Stimulated activated CD4-positive, alpha-beta T cell treated with anti-CD3 and anti-CD28 coated beads, TNF-alpha, amount 100 ng/mL, for 24 hours (primary cell): ENCODE measurements at places on chromosomes 1 and 21.

DNA sequence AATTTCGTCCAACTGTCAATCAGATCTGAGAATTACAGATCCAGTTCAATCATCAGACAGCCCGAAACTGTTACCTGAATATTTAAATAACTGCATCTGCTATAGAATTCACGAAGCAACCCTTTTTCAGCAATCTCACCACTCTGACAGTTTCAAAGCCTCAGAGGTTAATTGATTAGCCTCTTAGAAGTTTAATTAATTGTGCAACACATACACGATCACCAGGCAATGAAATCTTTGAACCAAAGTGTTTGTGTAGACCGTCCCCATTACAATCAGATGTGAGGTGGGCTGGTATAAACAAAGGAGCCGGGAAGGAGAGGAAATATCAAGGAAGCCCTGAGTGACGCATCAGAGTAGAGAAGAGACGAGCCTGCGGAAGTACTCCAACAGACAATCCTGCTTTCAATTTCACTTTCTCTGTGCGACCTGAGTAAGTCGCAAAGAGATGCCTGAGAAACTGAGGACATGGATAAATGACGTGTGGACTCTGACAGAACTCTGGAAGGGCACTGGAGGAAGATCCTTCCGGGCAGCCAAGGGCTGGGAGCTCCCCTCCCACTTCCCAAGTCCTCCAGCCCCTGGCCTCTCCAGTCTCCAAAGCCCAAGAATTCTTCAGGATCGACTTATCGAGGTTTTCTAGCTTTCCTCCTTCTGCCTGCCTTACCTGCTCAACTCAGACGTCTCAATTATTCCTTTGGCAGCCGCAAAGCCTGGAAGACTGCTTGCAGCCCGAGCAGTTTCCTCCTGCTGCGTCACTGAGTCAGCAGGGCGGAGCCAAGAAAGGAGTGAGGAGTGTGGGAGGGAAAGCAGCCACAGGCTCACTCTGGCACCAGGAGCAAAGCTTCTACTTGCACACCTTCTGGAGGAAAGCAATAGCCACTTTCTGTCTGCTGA, at the start of gene RNASEL:
Gene RNASEL (minus strand): TSS at position 757 of the 897 bp plus-strand sequence. CDS start 2,450 bp downstream, outside the sequence.
- peak; percentile 55 for DNase-seq

DNA sequence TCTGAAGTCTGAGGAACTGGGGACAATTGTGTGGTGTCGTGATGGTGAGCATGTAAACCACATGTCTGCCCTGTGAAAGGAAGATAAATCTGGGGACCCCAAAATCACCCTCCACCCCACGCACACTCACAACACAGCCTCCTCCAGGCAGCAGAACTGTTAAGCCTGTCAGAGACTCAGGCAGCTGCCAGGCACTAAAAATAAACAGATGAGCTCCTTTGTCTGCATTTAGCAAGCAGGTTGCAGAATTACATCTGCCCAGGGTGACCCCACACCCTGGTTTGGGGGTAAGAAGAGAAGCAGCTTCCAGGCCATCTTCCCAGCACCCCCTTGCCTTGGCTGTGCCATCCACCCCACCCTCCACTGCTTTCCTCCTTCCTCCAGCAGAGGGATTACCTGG, 119.1 kb upstream of the RUNX3 start:
- DNase-seq, result no peak

- peak; percentile 40 for DNase-seq
Measured at GRCh38 chr1:110235834-110236682, 25.9 kb downstream of the KCNC4 start.

DNA sequence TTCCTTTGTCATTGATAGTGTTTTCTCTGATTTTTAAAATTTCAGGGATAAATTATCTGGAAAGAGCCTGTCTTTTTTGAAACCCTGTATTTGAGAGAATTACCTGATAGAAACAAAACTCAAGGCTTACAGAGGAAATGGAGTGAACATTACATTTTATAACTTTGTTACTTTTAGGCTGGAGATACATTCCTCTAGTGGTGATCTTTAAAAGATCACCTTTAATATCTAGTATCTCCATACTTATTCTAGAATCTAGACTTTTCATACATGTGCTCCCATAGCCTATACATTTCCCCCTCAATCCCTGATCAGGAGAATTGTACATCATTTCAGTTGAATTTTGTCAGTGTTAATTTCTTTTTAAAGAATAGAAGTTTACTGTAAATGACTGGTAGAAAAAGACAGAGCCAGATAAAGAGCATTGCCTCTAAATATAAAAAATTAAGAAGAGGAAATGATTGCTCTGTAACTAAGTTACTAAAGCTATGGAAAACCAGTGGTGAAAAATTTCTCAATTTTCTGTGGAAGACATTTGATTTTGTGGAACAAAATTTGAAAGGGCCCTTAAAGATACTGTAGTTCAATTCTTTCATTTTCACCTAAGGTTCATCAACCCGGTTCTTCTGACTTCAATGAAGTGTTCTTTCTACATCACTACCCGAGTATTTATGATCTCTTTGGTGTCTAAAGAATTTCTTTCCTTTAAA, 33.7 kb downstream of the RASAL2 start:
- DNase-seq, result no peak

GRCh38 chr1:16644193-16644481, 22.6 kb downstream of the RNU1-3 start:
- no peak for DNase-seq

- no peak for DNase-seq
Measured at GRCh38 chr1:86085741-86086409, 70.7 kb downstream of the COL24A1 start.

- DNase-seq, result no peak
Measured at GRCh38 chr1:202462342-202463076, 114.0 kb downstream of the PPP1R12B start.

- DNase-seq, result peak; percentile 16
Measured at GRCh38 chr21:15063814-15064575, 805 bp downstream of the NRIP1 start.

DNA sequence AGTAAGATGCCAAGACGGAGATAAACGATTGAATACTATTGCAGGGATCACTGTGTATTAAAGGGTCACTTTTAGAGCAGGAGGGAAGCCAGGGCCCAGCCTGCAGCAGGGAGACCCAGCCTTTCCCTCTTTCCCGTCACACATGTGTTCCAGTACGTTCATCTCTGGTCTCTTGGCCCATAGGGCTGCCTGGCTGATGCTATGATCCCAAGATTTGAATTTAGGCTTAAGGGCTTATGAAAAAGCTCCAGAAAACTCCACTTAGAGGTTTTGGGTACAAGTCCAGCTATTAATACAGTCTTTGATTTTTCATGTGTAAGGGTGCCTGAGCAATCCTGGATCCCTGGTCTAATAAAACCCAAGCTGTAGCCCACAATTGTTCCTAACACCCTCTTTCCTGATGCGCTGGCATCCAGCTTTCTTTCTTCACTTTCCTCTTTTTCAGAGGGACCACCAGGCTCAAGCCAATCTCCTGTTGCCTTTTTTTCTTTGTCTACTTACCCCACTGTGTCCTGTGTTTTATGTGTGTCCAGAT, 359.6 kb upstream of the USP24 start:
- no peak for DNase-seq

- no peak for DNase-seq
Measured at GRCh38 chr1:16088996-16089395, 15.5 kb upstream of the FAM131C start.

DNA sequence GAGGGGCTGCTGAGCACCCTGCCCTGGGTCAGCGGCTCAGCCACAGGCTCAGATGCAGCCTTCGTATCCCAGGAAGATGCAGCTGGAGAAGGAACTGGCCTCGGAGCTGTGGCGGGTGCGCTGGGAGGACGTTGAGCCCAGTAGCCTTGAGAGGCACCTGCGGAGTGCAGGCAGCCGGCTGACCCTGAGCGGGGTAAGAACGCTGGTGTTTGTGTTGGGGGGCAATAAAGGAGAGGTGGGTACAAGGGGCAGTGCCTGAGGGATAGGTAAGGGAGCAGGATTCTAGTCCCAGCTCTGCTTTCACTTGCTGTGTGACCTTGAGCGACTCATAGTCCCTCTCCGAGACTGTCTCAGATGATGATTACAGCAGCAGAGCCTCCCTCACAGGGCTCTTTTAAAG, 6.4 kb downstream of the NPR1 start:
- no peak for DNase-seq

DNA sequence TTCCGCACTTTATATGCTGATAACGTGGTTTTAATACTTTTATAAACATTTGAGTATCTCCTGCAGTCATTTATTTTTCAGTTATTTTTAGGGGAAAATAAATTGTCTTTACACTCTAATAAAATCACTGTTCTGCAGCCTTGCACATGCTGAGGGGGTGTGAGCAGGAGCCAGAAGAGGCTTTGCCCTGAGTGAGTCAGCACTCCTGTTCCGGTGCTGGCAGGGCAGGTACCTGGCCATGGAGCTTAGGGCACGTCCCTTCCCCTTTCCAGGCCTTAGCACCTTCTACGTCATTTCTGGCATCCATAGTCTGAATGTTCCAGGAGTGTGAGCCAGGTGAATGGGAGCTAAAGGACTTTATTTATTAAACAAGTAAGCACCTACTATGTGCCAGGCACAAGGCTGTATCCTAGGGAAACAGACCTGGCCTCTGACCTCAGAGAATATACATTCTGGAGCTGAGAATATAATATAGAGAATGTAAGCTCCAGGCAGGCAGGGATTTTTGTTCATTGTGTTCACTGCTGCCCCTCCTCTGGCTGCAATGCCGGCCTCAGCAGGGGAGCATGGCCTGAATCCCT, 402.9 kb downstream of the PTPRU start:
- no peak for DNase-seq

DNA sequence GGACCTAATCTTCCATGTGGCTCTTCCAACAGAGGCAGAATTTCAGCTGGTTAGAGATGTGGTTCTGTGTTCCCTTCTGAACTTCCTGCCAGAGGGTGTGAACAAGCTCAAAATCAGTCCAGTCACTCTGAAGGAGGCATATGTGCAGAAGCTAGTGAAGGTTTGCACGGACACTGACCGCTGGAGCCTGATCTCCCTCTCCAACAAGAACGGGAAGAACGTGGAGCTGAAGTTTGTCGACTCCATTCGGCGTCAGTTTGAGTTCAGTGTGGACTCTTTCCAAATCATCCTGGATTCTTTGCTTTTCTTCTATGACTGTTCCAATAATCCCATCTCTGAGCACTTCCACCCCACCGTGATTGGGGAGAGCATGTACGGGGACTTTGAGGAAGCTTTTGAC, 17.3 kb downstream of the TENT5C start:
- DNase-seq, result no peak

GRCh38 chr21:35843911-35844667, 216.2 kb downstream of the SETD4 start:
- no peak for DNase-seq

DNA sequence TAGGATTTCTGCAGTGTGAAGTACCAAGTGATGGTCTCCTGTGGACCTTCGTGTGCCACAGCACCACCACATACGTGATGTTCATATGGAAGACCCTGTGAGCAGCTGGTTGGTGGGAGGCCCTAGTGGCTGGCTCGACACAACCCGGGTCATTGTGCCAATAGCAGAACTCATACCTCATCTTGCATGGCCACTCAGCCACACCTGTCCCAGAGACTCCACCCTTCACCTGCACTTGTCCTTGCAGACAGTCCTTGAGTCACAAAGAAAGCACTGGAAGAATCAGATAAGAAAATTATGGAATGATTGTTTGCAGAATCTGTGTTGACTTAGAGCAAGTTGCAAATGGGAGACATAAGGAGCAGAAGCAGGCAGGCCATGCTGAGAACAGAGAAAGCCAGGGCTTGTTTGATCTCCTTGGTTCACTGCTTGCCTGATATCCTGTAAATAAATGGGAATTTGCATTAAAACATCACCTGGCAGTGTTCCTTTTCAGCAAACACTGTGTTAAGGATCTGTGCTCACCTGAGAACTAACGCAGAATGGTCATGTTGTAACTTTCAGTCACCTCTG, 307.7 kb downstream of the SIPA1L2 start:
- DNase-seq, result no peak

- DNase-seq, result no peak
Measured at GRCh38 chr1:18091660-18092446, 15.7 kb upstream of the IGSF21 start.

- no peak for DNase-seq
Measured at GRCh38 chr1:88327391-88328267, 356.4 kb upstream of the PKN2 start.

- no peak for DNase-seq
Measured at GRCh38 chr1:206744683-206745082, 25.9 kb upstream of the IL19 start.

DNA sequence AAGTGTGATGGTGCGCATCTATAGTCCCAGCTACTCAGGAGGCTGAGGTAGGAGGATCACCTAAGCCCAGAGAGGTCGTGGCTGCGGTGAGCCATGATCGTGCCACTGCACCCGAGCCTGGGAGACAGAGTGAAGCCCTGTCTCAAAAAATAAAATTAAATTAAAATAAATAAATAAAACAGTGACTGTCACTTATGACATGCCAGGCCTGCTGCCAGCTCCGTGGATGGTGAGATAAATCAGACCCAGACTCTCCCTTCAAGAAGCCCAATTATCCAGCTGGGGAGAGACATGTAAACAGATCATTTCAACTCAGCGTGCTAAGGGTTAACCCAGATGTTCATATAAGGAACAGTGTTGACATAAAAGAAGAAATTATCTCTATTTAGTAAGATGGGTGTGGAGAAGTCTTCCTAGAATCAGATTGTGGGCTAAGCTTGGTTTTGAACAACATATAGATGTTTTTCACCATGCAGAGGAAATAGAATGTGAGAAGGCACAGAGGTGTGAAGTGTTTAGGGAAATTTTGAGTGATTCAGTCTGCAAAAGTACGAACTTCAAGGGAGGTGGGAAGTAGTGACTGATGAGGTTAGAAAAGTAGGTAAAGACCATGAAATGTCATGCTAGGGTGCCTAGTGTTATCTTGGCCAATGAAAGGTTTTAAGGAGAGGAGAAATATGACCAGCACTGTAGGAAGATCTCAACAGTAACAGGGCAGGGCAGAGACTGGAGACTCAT, 18.3 kb downstream of the YARS1 start:
- DNase-seq, result no peak

DNA sequence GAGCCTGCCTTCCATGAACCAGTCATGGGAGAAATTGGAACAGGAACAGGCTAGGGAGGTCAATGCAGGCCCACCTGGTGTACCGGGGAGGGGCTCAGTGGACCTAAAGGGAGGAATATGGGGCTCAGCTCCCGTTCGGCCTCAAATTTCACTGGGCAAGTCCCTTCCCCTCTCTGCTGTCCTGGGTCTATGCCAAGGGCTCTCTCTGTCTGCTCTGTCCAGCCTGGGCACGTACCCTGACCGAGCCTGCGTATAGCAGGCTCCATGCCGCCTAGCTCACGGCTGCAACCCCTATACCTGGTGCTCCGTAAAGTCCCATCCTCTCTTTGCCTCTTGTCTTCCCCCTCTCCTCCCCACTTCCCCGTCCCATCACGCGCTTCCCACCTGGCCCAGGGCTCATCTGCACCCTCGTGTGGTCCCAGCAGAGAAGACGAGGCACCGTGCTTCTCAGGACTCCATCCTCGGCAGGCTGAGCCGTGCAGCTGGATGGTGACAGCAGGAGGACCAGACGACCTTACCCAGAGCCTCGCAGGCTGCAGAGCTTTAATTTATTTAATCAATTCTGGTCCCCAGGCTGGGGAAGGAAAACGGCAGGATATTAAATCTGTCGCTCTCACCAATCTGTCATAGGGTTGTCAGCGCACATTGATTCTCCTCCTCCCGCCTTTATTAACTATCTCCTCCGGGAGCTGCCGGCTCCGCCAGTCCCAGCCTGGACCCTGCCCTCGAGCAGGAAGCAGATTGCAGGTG, 25.0 kb upstream of the DISP3 start:
- no peak for DNase-seq

- no peak for DNase-seq
Measured at GRCh38 chr1:33433509-33434362, 2.8 kb upstream of the PHC2 start.
